ENCODE measurements at places on chromosomes 5 and 9.

DNA sequence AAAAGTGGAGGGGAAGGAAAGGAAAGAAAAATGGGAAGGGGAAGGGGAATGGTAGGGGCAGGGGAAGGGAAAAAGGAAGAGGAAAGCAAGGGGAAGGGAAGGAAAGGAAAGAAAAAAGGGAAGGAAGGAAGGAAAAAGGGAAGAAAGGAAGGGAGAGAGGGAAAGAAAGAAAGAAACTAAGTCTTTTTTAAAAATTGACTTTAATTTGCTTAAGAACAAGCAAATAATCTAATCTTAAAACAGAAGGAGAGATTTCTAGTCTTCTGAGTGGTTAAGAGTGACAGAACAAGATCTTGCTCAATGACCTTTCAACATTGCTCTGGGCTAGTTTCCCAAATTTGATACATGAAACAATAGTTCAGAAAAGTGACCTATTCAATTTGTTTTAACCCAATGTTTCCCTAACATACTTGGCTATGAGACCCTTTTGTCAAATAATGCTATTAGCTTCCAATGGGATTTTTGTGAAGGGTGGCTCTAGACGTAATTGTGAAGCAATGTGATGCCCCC, 33.4 kb upstream of the GLIS3 start:
- DNase-seq: no peak

DNA sequence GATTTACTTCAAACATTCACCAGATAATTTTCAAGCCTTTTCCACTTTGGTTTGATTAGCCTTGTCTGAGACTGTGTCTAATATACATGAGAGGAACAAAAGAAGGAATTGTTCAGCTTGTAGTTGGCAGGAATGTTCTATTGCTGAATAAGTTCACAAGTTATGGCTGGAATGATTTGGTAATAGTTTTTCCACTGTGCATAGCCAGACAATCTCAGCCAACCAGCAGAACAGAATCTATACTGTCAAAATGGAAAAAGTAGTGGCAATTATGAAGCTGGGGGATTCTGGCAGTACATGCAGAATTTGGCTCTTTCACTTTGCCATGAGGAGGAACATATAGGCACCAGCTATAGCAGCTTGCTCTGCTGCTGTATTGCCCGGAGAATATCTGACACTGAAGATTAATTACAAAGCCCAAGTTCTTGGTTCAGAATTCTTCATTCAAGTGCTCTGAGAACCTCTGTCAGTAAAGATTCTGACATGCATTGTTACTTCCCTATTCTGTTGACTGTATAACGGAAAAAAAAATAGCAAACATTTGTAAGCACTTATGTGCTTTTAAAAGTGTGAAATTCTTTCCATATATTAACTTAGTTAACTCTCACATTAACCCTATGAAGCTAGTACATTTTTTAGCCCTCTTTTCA, 150.6 kb downstream of the PRR16 start:
- DNase-seq: no peak

GRCh38 chr5:73339711-73340110, 108.9 kb downstream of the FOXD1 start:
- no peak for DNase-seq

DNA sequence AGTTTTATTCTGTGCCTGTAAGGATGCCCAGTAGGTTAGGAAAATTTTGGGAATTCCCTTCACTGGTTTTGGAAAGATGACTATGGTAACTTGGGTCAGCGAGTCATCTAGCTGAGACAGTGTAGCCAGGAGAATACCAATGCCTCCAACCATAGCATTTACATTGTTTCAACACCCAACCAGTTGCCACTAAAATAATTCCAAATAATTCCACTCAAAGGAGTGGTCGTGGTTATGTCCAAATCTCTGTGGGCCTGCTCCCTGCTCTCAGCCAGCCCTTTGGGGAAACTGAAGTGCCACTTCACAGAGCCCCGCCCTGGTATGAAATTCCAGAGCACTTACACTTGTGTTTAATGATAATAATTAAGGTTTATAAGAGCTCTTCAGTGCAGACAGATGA, 310.5 kb downstream of the PLK2 start:
- no peak for DNase-seq

GRCh38 chr9:7979611-7980010, 180.0 kb upstream of the DMAC1 start:
- no peak for DNase-seq

DNA sequence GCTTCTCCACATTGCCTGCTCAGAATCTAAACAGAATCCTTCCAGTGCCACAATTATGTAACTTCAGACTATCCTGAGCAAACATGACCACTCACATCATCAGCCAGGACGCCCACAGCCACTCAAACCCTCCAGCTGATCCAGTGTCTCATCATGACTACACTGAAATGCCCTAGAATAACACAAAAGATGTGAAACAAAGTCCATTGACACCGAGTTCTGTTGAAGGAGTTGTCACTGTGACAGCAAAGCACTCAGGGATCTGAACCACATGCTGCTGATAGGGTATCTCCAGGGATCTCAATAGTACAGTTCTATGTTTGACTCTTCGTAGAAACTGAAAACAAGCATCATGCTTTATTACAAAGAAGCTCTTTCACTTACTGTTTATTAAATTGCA, 150.2 kb downstream of the GABBR2 start:
- DNase-seq: no peak

DNA sequence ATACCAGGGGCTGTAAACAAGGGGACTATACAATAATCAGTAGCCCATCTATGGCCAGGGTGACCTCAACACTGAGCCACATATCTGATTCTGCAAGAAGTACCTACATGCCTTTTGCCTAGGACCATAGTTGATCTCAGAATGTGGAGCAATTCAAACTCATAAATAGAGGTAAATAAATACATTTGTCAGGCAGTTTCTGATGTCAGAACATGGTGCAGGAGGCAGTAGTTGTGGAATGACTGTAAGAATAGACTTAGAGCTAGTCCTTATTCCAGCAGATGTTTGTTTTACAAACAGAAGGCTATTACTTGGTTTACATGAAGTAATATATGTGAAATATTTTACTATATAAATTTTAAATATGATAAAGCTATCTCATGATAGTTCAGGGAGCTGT, 330.7 kb upstream of the DAB2 start:
- no peak for DNase-seq

DNA sequence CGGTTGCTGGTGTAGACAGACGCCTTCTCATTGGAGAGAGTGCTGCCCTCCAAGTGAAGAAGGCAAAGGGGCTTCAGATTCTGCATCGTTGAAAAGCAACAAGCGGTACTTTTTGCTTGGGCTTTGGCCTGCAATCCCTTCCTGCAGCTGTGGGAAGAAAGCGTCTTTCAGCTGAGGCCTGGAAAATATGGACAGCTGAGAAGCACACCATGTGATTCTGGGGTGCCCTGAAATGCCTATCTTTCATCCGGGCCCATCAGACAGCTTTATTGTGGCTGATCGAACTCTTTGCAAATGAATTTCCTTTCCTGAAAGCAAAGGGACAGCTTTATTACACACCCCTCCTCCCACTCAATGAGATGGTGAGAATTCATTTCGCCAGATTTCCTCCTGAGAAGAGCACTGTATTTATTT, 74.0 kb downstream of the NSG2 start:
- no peak for DNase-seq
